Cortex of kidney (tissue), 1 donor: ENCODE measurements at places on chromosomes 13 and 19.

DNA sequence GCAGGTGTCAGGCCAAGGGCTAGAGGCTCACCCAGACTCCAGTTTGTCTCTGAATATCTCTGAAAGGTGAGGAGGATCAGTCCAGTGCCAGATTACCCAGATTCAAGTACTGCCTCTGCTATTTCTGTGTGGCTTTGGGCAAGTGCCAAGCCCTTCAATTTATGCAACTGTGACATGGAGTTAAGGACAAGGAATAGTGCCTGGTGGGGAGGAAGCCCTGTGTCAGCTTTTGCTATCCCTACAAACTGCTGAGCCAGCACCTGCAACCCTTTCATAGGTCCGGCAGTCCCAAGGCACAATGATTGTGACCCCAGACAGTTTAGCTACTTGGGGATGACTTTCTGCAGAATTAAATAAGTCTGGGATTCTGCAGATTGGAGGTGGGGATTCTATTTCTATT, 123.0 kb downstream of the KL start:
- DNase-seq = no peak

DNA sequence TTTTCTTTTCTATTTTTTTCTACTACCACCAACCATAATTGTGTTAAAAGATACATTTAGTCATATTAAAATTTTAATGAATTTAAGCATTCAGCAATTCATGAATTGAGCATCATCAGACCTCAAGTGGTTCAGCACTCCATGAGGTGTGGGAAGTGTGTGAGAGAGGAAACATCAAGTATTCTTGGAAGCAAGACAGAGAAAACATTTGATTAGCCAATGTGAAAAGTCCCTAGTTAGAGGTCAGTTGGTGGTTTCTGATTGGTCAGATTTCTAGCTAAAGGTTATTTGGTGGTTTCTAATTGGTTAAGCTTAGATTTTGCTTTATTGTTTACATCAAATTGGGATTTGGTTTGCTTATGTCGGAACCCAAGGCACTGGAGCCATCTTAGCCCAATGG, 134.7 kb downstream of the KLF5 start:
- DNase-seq = no peak

DNA sequence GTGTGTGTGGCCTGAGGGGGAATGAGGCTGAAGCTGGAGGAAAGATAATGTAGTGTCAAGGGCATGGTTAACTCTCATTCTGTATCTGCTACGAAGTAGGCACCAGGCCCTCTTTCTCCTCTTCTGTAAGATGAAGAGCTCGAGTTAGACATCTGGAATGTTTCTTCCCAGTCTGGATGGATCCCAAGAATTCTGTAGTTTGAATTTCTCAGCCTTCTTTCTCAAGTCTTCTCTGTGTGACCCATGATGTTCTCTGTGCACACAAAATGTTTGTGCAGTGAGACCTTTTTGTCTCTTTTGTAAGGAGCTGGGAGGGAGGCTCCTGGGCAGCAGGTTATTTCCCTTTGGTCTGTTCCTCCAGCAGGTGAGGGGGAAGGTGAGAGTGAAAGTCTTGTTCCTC, 13.7 kb downstream of the FGF9 start:
- DNase-seq = no peak

DNA sequence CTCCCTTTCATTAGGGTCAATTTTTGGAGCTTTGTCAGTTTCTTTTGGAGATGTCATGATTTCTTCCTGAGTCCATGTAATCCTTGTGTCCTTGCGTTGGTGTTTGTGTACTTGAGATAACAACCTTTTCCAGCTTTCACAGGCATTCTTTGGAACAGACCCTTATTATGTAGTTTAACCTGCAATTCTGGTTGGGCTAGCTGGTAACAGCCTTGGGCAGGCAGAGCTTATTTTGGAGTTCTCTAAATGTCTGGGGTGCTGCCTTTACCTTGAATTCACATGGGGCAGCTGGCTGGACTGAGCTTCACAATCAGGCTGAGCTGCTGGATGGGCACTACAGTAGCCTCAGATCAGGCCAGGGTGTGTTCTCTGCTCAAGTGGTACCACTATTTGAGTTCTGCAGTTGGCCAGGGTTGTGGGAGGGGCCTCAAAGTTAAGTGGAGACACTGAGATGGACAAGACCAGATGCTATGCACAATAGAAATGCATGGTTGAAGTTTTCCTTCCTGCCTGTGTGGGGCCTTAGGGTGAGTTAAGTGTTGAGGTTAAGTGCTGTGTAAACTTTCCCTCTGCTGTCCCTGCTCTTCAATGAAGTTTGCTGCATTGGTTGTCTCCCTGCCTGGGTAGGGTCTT, 277.3 kb downstream of the ATP8A2 start:
- DNase-seq = no peak

DNA sequence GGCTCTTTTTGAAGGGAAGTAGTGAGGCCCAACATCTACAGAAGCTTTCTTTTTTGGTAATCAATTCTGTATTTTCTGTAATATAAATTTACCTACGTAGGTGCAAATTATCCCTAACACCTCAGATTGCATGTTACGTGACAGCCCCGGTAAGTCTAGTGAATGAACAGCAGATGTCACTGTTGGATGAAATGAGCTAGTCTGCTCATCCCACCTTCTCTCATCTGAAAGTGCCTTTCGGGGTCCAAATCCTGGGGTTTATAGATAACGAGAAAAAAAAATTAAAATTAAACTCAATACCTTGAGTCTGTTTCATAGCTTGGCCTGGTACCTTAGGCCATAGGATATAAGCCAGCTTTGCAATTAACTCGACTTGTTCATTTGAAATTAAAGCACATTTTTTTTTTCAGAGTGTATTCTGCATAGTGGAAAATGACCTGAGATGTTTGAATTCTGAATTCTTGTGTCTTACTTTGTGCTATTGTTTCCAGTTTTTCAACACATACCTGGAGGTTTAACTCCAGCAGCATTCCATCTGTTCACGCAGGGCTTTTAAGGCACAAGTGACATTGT, 548.2 kb downstream of the GPC5 start:
- no peak for DNase-seq

DNA sequence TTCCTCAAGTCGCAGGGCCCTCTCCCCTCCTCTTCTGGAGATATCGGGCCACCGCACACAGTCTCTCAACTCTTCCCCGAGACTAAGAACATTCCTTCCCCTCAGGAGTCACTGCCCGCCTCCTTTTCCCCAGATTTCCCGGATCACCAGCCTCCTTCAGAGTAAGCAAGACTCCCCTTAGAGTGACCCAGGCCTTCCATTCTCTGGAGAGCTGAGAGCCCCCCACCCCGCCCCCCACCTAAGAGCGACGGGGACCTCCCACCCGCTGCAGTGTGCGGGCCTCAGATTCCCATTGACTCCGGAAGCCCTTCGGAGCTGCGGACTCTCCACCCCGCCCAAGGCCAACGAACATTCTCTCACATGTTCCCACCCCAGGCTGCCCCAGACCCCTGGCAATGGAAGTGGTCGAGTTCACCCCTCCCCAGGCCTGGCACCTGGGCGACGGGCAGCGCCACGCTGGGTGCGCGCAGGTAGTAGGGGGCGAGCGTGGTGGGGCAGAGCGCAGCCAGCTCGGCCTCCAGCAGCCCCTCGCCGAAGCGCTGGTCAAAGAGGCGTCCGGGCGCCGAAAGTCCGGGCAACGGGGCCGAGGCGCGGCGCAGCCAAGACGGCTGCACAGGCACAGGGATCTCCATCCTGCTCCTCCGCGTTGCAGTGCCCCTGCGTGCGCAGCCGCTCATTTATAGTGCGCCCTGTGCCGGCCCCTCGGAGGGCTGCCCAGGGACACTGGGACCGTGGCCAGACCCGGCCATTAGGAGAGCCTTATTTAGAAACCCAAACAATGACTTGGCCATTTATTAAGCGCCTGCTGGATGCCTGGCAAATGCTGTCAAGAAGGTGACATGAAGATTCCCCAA, at the start of gene HSPB6:
Gene HSPB6 (minus strand): TSS at position 653 of the 854 bp plus-strand sequence. CDS start 21 bp downstream, at position 632.
- no peak for DNase-seq

GRCh38 chr13:49494645-49495044, 1.1 kb upstream of the PHF11 start:
- DNase-seq = no peak

DNA sequence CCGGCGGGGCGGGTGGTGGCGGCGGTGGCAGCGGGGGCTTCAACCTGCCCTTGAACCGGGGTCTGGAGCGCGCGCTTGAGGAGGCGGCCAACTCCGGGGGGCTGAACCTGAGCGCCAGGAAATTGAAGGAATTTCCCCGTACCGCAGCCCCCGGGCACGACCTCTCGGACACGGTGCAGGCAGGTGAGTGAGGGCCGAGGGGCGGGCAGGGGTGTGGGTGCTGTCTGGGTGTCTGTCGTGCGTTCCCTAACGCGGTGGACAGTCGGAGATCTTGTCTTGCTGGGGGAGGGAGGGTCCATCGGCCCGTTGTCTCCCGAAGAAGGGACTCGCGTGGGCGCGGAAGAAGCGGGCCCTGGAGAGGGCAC, 533 bp downstream of the LRCH1 start:
- no peak for DNase-seq

GRCh38 chr13:97639236-97639635, 205.3 kb downstream of the RAP2A start:
- DNase-seq = no peak

DNA sequence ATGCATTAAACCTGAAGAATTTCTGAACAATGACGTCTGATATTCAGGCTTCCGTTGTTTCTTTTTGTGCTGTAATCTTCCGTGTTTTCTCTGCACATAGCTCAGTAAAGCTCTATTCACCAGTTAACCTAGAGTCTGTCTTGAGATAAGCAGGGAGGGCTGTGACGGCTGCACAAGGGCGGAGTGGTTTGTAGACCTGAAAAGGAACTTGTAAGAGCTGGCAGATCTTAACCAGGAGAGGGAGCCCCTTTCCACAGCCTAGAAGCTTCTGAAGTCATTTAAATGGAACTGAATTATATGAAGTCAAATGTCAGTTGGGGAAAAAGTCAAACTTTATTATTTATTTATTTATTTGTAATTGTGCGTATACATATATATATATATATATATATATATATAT, 27.5 kb downstream of the DPRX start:
- DNase-seq = no peak

- DNase-seq = no peak
Measured at GRCh38 chr19:2461751-2462634, 5.2 kb upstream of the LMNB2 start.

DNA sequence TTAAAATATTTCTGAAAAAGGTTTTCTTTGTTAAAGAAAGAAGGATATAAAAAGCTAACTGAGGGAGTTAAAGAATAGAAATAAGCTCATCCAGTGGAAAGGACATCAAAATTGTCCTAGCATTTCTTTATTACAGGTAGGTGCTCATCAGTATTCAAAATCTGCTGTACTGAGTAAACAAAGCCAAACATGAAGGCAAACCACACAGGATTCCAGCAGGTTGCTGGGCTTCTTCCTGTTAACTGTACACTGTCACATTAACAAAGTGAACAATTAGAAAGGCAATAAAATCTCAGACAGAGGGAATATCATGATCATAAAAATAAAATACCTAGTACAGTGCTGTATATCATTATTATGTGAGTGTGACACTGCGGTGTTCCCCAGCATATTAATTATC, 1541.0 kb downstream of the SLITRK5 start:
- no peak for DNase-seq

GRCh38 chr19:33430674-33431277, 57.3 kb downstream of the CEBPG start:
- no peak for DNase-seq

DNA sequence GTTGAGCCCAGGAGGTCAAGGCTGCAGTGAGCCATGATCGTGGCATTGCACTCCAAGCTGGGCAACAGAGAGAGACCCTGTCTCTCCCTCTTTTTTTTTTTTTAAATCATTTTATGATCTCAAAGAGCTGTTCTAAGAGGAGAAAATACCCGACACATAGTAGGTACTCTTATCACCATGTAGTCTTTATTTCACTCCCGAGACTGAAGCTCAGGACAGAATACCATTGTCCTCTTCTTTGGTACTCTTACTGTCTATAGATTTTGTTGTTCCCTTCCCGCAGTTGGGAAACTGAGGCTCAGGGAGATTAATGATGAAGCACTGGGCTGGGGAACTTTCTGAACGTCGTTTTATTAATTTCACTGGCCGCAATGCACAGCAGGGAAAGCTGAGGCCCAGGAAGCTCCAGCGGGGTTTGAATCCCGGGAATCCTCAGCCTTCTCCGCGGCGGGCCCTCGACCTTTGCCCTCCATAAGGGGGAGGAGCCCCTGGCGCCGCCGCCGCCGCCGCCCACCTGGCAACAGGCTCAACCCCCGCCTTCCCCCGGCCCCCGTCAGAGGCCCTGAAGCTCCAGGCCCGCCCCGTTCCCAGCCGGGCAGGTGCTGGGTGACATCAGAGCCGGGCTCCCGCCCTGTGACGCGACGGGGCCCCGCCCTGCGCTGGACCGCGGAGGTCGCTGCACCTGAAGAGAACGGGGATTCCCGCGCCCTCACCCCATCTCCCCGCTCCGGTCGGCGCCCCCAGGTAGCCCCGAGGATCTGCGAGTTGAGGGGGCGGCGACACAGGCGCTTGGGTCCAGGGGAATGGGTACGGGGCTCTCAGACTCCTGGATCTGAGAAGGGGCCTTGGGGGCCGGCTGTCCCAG, 1.6 kb downstream of the MYH14 start:
- DNase-seq = no peak
